ENCODE measurements at places on chromosomes 16 and 17.

DNA sequence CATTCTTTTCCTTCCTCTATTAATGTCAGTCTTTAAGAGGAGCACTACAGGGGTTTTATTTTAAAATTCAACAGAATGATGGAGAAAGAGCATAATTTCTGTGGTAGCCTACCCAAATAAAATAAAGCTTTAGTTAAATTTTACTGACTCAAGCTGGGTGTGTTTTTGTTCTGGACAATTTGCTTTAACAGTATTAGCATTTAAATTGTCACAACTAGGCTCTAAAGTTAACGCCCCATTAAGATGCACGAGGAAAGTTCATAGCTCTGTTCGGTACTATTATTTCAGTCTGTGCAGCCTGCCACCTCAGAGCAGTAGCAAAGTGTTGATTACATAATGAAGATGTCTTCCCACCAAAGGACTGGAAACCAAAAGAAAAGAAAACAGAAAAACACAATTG is 52.0 kb downstream of the CDK12 start:
- no peak for DNase-seq

GRCh38 chr17:80671039-80671824 is 126.6 kb downstream of the RPTOR start:
- DNase-seq = no peak

- DNase-seq = peak; percentile 61
Measured at GRCh38 chr17:48510761-48511604, 19.8 kb downstream of the HOXB1 start.

DNA sequence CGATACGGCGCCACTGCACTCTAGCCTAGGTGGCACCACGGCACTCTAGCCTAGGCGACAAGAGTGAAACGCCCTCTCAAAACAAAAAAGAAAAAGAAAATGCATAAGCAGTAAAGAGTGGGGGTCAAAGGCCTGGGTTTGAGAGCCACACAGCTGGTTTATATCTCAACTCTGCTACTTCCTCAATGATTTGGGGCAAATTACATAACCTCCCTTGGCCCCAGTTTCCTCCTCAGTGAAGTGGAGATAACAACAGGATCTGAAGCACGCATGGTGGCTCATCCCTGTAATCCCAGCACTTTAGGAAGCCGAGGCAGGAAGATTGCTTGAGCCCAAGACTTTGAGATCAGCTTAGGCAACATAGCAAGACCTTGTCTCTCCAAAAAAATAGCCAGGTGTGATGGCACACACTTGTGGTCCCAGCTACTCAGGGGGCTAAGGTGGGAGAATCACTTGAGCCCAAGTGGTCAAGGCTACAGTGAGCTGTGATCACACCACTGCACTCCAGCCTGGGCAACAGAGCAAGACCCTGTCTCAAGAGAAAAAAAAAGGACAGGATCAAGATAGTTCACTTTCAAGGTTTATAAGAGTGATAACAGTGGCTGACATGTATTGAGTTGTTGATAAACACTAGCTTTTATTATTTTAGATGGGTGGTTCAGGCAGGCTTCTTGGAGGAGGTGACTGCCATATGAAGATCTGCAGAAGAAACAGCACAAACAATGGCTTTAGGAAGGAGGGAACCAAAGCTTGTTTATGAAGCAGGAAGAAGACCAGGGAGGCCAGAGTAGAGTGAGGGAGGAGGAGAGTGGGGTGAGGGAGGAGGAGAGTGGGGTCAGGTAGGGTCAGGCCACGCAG is 8.5 kb upstream of the COG1 start:
- DNase-seq = no peak

GRCh38 chr16:86294535-86295196 is 215.7 kb upstream of the FOXF1 start:
- no peak for DNase-seq

- no peak for DNase-seq
Measured at GRCh38 chr16:64823481-64824075, 298.3 kb downstream of the CDH11 start.

Data from AG09309 (cell line).